Activated naive CD4-positive, alpha-beta T cell treated with anti-CD3 and anti-CD28 coated beads for 36 hours (primary cell): ENCODE measurements at places on chromosomes 1 and 21. TPM values are rescaled to one million over a fixed set of nuclear protein-coding genes. Genes with fewer than 3 reads are reported as not detected.
A peak's percentile ranks its signal among the peaks of the same experiment; 100 is the strongest.

Gene LAD1
- not detected for total RNA-seq

Gene LRRC3
- total RNA-seq, result 2.5 TPM

Gene DNALI1
- total RNA-seq, result not detected

Gene CENPS
- total RNA-seq, result 21.5 TPM

Gene CELSR2
- 1.2 TPM for total RNA-seq

Gene EVI5
- 13.8 TPM for total RNA-seq

DNA sequence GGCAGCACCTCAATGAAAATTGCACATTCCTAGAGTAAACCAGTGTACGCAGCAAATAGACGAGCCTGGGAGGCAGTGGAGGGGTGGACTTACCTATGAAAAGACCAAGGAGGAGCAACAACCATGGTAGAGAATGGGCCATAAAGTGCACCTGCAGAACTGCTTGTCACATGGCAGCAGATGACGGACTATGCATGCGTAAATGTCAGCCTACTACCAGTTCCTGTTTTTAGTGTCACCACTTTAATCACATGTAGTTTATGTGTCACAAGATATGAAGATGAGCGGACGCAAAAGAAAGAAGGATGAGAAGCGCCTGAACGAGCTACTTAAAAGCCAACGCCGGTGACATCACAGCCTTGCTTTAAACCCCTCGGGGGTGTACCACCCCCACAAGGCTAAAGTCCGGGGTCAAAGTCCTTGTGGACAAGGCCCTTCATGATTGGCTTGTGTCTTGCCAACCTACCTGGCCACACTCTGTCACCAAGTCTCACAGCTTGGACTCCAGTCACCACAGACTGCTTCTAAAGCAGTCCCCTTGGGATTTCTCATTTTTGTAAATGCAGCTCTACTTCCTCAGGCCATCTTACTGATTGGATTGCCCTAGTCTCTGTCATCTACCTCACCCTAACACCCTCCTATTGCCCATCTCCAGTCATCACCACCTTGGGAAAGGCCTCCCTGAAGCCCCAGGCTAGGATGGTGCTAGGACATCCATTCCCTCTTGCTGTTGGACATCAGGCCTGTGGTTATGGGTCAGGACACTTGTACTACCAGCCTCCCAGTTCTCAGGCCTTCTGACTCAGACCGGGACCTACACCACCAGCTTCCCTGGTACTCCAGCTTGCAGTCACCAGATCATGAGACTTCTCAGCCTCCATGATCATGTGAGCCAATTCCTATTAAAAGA is 6.0 kb upstream of the LY9 start:
- DNase-seq, result no peak

DNA sequence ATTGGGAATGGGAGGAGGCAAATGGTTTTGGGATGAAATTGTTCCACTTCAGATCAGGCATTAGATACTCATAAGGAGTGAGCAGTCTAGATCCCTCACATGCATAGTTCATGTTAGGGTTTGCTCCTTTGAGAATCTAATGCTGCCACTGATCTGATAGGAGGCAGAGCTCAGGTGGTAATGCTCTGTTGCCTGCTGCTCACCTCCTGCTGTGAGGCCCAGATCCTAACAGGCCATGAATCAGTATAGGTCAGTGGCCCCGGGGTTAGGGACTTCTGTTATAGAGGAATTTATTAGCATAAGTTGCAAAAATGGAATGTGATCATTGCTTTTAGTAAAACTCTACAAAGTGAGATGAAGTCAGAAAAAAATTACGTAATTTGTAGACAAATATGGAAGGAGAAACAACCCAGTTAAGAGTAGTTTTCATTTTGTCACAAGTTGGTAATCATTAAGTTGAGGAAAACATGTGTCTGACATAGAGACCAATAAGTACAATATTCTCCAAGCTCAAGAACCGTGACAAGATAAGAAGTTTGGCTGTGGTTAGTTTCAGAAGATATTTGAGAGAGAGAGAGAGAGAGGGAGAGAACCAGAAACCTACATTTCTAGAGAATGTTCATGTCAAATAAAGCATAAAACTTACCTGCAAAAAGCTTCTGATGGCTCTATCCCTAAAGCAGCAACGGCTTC is 689.7 kb upstream of the PRMT6 start:
- DNase-seq, result no peak

GRCh38 chr1:53147174-53147573 is 4.7 kb upstream of the SLC1A7 start:
- no peak for DNase-seq

DNA sequence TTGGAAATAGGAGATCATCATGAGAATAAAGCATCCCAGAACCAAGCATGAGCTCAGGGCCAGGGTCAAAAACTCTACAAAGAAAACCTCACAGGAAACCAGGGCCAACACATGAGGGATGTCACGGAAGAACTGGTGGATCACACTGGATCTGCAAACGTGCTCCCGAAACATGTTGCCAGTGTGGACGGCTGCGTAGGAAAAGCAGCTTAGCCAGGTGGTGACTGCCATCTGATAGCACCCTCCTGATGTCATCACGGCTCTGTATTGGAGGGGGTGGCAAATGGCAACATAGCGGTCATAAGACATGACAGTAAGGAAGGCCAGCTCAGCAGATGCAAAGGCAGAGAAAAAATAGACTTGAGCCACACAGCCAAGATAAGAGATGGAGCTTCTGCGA is 20.9 kb downstream of the OR14I1 start:
- DNase-seq, result no peak

DNA sequence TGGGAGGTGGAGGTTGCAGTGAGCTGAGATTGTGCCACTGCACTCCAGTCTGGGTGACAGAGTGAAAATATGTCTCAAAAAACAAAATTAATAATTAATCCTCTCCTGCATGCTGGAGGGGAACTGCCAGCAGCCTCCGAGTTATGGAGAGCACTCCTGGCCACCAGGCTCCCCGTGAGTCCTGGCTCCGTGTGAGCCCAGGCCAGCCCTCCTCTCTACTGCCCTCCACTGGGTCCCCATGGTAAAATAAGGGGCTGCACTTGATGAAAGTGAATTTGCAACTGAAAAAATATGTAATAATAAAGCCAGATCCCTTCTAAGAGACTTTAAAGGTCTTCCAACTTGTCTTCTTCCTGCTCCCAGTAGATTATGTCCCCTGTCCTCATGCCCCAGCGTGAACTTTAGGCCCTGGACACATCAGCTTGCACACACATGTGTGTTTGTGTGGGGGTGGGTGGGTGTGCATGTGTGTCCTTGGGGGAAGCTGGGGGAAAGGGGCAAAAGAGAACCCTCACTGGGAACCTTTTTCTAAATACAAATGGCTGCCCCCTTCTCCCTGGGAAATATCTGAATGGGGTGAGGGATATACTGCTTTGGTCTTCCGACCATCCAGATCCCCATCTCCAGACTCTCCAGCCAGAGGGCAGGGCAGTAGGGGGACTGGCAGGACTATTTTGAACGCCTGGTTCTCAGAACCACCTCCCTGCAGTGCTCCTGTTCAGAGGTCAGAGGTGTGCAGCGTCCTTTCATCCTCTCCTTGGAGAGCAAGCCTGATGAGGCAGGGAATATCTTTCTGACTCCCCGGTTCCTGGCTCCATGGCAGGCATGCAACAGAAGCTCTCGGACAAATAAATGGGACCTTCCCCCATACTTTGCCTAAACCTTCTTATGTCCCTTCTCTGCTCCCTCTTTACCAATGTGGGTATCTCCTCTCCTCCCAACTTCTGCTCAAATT is 26.2 kb downstream of the NEK2 start:
- DNase-seq, result peak; percentile 51

DNA sequence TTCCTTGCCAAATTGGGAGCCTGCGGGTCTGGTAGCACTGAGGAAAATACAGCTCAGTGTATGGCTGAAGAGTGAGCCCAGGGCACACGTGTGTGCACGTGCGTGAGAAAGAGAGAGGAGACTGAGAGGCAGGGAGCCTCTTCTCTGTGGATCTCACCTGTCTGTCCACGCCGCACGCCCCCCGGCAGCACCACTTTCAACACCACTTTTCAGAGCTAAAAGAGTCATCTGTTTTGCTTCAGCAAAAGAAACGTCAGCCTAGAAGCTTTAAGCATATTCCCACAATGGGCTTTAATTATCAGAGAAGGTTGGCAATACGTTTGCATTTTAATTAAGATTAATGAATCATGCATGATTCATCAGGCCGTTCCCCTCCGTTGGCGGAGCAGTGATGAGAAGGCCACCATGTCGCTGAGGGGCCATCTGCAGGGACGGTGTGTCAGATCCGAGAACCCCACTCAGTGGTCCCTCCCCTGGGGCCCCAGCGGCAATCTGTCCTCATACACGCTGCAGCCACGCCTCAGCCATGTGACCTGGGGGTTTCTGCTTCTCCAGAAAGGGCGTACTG is 56.8 kb downstream of the SIK1 start:
- no peak for DNase-seq

DNA sequence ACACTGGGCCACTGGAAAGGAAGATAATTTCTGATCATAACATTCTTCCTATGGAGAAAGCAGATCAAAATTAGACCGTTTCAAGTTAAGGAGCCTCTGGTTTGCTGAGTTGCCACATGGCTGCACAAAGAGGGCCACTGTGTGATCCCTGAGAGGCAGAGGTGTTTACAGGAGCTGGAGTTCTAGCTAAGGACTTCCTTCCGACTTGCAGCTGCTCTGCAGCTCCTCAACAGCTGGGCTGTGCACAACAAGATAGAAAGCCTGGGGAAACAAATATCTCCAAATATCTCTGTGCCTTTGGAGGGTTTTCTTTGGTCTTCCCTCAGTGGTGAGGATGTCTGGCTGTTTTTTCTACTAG is 26.8 kb downstream of the GADD45A start:
- DNase-seq, result no peak

GRCh38 chr1:207248544-207249198 is 72.8 kb upstream of the CD55 start:
- no peak for DNase-seq

DNA sequence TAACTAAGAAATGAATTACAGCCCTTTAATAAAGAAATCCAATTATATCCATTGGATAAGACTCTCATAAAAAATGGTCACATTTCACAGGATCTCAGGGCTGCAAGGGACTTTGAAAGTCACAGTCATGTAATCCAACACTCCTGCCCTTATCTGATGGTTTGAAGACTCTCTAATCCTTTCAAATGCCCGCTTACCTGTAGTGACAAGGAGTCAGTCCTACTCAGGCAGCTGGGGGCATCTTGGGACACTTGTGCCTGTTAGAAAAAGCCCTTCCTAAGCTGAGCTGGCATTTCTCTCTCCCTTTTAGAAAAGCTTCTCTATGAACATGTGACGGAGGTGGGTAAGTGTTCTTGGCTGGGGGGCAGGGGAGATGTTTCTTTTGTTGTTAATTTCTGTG is 11.0 kb upstream of the ZNF691 start:
- no peak for DNase-seq

GRCh38 chr1:6102532-6102845 is 56.8 kb downstream of the KCNAB2 start:
- no peak for DNase-seq

- no peak for DNase-seq
Observed at GRCh38 chr1:35032384-35032739, 617 bp upstream of the ZMYM6 start.

GRCh38 chr1:54267815-54268761 is 68.1 kb downstream of the MRPL37 start:
- DNase-seq, result no peak

DNA sequence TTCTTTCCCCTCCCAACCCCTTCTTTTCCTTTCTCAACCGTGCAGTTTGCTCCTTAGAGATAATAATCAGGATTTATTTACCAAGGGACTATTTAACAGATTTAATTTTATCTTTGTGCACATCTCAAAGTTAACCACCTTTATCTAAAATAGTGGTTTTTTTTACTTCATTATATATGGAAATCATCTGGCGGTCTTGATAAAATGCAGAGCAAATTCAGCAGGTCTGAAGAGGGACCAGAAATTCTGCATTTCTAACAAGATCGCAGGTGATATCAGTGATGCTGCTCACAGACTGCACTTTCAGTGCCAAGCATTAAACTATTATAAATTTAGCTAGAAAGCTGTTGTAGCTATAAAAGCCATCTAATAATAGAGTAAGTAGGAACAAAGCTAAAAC is 83.4 kb upstream of the NEGR1 start:
- DNase-seq, result no peak

- no peak for DNase-seq
Observed at GRCh38 chr1:53219711-53220110, 723 bp downstream of the CZIB start.

- DNase-seq, result peak; percentile 52
Observed at GRCh38 chr1:29332204-29332603, 95.9 kb downstream of the PTPRU start.

GRCh38 chr1:212689758-212690529 is 9.7 kb downstream of the BATF3 start:
- no peak for DNase-seq

- DNase-seq, result no peak
Observed at GRCh38 chr1:31830511-31830910, 14.7 kb upstream of the SPOCD1 start.

GRCh38 chr21:38712071-38712470 is 93.7 kb upstream of the ETS2 start:
- DNase-seq, result peak; percentile 23

DNA sequence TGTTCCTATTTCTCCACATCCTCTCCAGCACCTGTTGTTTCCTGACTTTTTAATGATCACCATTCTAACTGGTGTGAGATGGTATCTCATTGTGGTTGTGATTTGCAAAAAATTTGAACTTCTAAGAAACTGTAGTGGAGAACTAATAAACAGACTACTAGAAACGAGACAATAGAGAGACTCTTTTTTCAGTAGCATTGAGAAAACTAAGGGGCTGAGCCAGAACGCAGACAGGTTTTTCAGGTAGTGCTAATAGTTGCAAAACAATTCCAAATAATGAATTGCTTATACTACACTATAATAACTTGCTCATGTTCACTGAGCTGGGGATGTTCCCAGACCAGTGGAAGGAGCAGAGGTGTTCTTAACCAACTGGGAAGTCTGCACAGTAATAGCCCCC is 98.8 kb upstream of the DPH5 start:
- DNase-seq, result no peak

- peak; percentile 66 for DNase-seq
Observed at GRCh38 chr1:152013664-152014237, 20.1 kb upstream of the S100A10 start.

DNA sequence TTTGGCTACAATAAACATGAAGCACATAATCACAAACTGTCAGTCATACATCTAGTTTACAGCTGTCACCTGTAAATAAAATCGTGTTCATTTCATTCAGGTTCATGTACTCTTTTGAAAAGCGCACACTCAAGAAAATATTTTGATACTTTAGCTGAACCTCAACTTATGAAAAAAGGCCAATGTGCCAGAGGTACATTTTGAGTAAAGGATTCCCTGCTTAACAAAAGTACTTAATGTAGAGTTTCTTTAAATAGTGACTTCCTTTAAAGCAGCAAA is 37.7 kb upstream of the SLC30A10 start:
- DNase-seq, result no peak

GRCh38 chr1:247331525-247332214 is at the start of gene ZNF496:
Gene ZNF496 (minus strand): TSS chr1:247331867. CDS start chr1:247329578, 2,289 bp downstream.
- peak; percentile 55 for DNase-seq

DNA sequence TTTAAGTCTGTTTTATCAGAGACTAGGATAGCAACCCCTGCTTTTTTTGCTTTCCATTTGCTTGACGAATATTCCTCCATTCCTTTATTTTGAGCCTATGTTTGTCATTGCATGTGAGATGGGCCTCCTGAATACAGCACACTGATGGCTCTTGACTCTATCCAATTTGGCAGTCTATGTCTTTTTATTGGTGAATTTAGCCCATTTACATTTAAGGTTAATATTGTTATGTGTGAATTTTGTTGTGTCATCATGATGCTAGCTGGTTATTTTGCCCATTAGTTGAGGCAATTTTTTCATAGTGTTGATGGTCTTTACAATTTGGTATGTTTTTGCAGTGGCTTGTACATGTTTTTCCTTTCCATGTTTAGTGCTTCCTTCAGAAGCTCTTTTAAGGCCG is 50.7 kb upstream of the PDE4B start:
- DNase-seq, result no peak
